CD4-positive, alpha-beta T cell treated with Interferon gamma for 1 hour (primary cell): ENCODE measurements at places on chromosomes 3 and 15.

GRCh38 chr3:24846286-24846860 lies 351.7 kb upstream of the THRB start:
- no peak for DNase-seq

DNA sequence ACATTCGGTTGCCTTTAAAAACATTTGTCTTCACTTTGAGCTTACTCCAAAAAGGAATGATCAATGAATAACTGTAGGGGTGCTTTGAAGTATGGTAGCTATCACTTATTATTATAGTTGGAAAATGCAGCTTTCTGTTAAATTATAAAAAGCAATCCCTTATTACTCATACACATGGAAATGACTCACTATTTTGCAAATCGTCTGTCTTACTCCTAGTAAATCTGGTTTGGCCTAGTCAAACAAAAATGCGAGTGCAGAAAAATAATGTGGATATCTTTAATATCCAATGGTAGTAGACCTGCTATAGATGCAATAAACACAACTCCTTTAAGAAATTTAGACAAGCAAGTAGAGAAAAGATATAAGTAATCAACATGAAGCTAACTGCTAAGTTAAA lies 112.5 kb downstream of the ZIC1 start:
- no peak for DNase-seq

- no peak for DNase-seq
Measured at GRCh38 chr3:150439657-150440056, 31.6 kb downstream of the TSC22D2 start.

DNA sequence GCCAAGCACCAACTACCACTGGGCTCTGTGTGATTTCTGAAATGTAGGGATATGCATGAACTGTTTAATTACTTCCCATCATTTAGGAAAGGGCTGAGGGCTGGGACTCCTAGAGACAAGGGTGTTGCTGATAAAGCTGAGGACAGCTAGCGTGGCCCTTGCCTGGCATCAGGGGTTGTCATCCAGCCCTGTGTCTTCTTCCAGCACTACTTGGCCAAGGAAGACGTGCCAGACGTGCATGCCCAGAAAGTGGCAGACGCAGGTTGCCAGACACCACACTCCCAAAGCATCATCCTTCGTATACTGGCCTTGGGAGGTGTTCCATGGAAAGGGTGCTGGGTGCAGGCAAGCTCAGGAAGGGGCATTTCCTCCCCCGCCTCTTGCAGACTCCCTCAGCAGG lies 64.8 kb downstream of the LRIG1 start:
- no peak for DNase-seq

- DNase-seq: no peak
Measured at GRCh38 chr15:69802432-69802831, 295.3 kb downstream of the TLE3 start.

DNA sequence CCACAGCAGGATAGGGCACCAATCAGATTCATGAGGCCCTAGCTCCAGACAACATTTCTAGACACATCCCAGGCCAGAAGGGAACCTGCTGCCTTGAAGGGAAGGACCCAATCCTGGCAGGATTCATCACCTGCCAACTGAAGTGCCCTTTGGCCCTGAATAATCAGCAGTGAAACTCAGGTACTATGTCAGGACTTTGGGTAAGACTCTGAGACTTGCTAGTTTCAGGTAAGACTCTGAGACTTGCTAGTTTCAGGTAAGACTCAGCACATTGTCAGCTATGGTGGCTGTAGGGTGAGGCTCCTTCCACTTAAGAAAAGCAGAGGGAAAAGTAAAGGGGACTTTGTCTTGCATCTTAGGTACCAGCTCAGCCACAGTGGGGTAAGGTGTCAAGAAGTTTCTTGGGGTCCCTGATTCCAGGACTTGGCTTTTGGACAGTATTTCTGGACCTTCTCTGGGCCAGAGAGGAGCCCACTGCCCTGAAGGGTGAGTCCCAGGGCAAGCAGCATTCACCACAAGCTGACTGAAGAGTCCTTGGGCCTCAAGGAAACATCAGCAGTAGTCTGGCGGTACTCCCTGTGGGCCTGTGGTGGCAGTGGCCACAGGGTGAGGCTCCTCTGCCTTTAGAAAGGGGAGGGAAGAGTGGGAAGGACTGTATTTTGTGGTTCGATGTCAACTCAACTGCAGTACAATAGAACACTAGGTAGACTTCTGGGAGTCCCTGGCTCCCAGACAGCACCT lies 13.7 kb upstream of the COL8A1 start:
- DNase-seq: no peak

DNA sequence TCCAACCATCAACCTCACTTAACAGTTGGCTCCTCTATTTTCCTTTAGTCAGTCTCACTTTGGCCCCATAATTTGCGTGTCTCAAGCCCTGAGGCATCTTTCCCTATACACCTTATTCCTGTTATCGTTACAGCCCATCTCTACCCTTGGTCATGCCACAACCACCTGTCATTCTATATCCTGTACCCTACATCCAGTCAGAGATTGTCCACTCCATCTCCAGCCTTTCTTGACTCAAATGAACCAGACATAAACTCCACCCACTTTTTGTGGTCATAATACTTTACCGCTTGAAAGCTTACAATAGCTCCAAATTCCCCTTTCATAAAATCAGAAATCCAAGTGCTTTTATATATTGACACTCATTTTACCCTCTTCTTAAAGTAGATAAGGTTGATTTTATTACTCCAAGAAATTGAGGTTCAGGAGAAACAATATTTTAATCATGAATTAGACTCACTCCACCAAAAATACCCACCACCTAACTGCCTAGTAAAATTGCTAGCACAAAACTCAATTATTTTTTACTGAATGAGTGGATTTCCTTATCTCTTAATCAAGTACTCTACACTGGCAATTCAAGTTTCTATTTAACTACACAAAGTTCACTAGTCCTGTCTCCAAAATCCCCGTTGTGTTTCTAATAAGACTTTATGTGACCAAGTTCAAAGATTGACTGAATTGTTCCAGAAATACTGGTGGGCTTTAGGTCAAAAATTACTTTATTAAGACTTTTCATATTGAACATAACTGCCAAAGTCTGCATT lies 9.1 kb downstream of the CCR4 start:
- DNase-seq: no peak

- DNase-seq: no peak
Measured at GRCh38 chr3:41089566-41089965, 109.7 kb upstream of the CTNNB1 start.

DNA sequence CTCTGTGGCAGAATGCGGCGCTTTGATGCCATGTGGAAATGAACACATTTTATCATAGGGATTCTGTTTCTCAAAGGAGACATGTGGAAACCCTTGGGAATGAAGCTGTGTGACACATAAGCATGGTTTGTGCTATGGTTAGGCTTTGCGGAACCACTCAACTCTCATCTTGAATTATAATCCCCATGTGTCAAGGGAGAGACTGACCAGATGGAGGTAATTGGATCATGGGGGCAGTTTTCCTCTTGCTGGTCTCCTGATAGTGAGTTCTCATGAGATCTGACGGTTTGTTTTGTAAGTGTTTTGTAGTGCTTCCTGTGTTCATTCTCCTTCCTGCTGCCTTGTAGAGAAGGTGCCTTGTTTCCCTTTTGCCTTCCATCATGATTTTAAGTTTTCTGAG lies 1109.2 kb upstream of the ALCAM start:
- no peak for DNase-seq

- DNase-seq: no peak
Measured at GRCh38 chr3:65855370-65856100, 183.2 kb downstream of the MAGI1 start.

- DNase-seq: no peak
Measured at GRCh38 chr3:184236033-184236410, 6.6 kb downstream of the VWA5B2 start.

- no peak for DNase-seq
Measured at GRCh38 chr15:25905140-25905539, 42.0 kb upstream of the ATP10A start.

GRCh38 chr3:172561897-172562640 lies 38.8 kb upstream of the TNFSF10 start:
- no peak for DNase-seq

DNA sequence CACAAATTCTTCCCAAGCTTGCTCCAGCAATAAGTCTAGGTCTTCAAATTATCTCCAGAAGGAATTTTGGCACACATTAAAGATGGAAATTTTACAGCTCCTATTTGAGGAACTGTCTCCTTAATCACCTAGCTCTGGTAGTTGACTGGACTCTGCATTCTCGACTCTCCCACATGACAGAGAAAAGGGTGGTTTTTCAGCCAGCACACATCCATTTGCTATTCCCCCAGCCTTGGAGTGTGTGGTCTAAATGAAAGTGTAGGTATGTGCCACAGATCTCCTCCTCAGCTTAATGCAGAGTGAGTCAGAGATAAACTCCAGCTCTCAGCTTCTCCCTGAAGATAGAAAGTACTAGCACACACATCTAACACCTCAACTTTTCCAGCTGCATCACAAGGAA lies 62.2 kb upstream of the ALCAM start:
- no peak for DNase-seq

DNA sequence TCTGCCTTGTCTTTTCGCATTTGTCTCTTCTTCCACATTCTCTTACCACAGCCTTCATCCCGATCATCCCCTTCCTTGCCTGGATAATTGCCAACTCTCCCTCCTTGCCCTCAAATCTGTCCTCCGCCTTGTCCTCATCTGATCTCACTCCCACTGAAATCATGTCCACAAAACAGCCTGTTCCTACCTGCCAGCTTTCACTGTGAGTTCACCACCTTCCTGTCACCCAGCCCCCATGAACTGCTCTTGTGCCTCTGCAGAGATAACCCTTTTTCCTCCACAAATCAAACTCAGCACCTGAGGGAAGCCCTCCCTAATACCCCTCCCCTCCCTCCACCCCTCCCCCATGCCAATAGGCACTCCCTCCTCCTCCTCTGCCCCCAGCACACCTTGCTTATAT lies 4.8 kb upstream of the ADCY5 start:
- DNase-seq: no peak

GRCh38 chr3:78165876-78166275 lies 1126.0 kb downstream of the ROBO2 start:
- DNase-seq: no peak

DNA sequence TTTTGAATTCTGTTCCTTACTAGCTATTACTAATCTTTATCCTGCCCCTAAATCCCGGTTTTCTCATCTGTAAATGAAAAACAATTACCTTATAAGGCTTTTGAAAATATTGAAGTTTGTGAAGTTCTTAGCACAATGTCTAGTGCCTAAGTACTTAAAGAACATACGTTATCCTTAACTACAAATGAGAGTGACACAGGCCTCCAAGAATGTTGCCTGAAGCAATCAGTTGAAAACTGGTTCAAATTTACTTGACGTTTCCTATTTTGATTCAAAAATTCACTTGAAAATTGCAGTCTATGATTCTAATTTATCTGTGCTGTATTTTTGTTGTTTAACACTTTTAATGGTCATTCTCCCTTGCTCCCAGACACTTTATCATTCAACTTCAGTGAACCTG lies 3.2 kb downstream of the SENP7 start:
- no peak for DNase-seq

- peak; percentile 59 for DNase-seq
Measured at GRCh38 chr15:88664151-88664778, 25.4 kb downstream of the ISG20 start.

GRCh38 chr15:76682833-76683232 lies 222.3 kb downstream of the SCAPER start:
- DNase-seq: no peak

DNA sequence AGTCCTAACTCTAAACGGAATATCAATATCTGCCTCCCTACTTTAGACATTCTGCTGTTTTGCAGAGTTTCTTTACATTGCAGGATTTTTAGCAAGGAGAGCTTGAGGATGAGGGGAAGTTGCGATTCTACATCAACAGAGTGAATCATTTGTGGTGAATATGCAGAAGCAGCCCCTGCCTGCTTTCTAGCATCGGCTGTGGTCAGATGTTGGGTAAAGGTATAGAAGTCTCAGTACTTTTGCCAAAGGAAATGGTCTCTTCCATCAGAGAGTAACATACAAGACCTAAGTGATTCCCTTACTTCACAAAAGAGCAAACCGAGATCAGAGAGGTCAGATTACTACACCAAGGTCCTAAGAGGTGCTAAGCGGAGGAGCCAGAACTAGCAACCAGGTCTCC lies 15.2 kb downstream of the ST3GAL6 start:
- no peak for DNase-seq

DNA sequence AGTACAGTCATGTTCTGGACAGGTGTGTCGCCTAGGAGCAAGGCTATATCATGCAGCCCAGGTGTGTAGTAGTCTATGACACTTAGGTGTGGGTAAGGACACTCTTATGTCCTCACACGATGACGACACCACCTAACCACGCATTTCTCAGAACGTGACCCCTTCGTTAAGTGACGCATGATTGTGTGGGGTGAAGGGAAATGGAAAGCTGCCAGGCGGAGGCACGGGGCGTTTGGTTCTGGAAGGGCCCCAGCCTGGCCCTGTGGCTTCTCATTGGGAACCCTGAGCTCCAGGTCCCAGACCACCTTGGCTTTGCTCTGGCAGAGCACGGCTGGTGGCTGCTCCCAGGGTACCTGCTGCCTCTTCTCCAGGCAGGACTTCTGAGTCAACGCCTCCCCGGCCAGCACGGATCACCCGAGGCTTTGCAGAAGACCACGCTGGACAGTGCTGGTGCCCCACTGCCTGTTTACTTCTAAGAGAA lies 39.3 kb downstream of the FBLN2 start:
- no peak for DNase-seq

- DNase-seq: no peak
Measured at GRCh38 chr15:79540551-79540950, 108.4 kb downstream of the MINAR1 start.

DNA sequence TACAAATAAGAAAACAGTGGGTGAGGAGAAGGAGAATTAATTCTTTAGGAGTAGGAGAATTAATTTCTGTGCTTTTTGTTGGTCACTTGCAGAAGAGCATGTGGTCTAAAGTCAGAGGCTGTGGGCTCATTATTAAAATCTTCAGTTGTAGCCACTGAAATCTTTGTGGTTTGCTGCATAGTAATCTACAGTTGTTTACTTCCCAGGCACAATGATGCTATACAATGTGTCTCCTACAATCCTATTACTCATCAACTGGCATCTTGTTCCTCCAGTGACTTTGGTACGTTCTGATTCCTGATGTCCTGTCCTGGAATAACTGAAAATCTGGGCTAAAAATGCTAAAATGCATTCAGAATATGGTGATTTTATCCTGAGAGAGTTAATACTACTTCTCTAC lies 21.0 kb downstream of the IFT122 start:
- DNase-seq: no peak

GRCh38 chr3:108137460-108137814 lies 46.6 kb upstream of the CD47 start:
- no peak for DNase-seq

DNA sequence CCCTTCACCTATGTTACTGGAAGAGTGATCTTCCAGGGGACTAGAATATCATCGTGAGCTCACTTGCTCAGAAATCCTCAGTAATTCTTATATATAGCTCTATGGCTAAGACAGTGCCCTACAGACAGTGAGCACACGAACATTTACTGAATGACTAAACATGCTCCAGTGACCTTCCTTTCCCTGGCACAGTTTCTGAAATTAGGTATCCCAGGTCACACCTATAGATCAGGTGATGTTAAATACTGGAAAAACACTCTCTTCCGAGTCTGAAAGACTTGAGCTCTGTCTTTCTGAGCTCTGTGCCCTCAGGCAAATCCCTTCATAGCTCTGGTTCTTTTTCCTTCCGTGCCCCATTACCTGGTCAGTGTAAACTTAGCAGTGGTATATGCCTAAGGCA lies 239.4 kb upstream of the LRIG1 start:
- no peak for DNase-seq
